ENCODE measurements at places on chromosomes 1 and 21.

GRCh38 chr1:167784876-167785550 lies 63.2 kb downstream of the MPZL1 start:
- no peak for DNase-seq

GRCh38 chr1:162062542-162063015 lies 6.9 kb upstream of the NOS1AP start:
- no peak for DNase-seq

- DNase-seq: no peak
These were observed 50.9 kb upstream of the PTGS2 start for GRCh38 chr1:186730951-186731729.

DNA sequence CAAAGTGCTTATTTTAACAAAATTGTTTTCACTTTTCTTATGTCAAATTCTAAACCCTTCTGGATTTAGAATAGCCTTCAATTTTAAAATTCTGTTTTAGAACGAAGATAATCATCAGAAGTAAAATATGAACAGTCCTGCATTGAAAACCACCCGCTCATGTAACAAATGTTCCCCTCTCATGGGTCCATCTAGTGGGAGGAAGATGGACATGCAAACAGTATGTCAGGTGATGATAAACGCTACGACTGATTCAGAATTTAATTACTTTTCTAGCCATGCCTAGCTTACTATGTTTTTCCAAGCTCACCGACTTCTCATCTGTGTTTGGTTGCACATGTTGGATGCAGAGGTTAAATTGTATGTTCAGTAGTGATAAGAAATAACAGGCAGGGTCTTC lies 23.5 kb downstream of the SOD1 start:
- DNase-seq: no peak

GRCh38 chr1:173914366-173914871 lies 2.7 kb downstream of the SERPINC1 start:
- DNase-seq: peak; percentile 42

DNA sequence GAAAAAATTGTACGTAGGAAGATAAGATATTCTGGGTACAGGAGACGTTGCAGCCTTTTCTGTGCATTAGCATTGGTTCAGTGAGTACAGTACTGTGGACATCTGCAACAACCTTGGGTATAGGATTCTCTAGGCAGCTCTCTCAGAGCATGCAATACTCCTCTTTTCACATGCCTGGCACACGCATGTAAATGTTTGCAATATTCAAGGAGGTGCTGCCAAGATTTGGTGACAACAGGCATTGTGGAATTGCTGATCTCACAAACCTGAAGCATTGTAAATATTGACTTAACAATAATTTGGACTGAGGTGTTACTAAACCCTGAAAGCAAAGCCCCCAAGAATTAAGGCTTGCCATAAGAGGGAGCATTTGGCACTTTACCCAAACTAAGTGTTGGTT lies 126.8 kb downstream of the GRIK1 start:
- DNase-seq: no peak

DNA sequence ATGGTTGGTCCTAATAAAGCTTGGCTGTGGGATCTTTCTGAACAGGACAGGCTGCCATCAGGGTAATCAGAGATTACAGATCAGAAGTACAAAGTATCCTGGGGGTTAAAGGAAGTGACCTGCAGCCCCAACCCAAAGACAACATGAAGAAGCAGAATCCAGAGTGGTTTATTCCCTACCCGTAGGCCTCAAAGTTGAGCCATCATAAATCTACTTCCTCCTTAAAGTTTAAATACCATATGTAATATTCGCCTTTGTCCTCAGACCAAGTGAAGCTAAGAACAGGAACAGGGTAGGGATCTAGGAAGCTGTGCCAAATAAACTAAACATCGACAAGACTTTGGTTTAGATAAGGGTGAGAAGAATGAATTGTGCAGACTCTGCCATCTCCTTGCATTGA lies 15.9 kb upstream of the DHX9 start:
- DNase-seq: no peak

- DNase-seq: no peak
These were observed 73.7 kb upstream of the EDEM3 start for GRCh38 chr1:184828369-184828717.

DNA sequence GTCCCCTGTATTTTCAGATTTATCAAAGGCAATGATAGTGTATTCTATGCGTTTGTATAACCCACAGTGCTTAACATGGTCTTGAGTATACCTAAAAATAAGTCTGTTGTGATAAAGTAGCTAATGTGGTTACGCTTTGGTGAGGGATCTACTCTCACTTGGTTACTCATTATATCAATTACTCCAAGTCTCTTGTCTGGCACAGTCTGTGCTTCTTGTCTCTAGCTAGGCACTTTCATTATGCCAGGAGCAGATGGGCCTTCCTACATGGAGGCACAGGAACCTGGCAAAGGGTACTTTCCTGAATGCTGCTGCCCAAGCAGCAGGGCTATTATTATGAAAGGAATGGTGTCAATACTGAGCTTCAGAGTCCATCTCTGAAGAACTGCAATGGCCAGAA lies 4.2 kb upstream of the PTPN22 start:
- no peak for DNase-seq

DNA sequence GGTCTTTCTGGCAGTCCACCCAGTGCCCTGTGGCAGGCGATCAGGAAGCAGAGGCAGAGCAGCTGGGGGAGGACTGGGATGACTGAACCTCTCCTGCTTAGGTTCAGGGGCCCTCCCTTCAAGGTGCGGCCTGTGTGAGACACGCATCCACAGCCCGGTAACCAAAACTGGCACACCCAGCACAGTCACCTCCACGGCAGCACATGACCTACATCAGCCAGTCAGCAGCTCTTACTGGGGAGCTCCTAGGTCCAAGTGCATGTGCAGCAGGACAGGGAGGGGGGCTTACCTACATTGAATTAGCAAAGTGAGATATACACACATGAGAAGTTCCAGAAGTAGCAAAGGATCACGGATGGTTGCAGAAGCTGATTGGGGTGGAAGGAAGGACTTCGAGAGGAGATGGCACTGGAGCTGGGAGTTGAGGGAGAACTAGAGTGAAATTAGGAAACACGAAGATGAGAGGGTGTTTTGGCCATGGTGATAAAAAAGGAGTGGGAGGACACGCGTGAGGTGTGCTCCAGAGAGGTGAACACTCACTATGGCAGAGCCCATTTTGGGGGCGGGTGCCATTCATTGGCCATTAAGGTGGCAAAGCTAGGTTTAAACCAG lies 51.4 kb upstream of the IRF2BP2 start:
- no peak for DNase-seq

GRCh38 chr1:232837087-232837486 lies 31.9 kb downstream of the MAP10 start:
- no peak for DNase-seq

DNA sequence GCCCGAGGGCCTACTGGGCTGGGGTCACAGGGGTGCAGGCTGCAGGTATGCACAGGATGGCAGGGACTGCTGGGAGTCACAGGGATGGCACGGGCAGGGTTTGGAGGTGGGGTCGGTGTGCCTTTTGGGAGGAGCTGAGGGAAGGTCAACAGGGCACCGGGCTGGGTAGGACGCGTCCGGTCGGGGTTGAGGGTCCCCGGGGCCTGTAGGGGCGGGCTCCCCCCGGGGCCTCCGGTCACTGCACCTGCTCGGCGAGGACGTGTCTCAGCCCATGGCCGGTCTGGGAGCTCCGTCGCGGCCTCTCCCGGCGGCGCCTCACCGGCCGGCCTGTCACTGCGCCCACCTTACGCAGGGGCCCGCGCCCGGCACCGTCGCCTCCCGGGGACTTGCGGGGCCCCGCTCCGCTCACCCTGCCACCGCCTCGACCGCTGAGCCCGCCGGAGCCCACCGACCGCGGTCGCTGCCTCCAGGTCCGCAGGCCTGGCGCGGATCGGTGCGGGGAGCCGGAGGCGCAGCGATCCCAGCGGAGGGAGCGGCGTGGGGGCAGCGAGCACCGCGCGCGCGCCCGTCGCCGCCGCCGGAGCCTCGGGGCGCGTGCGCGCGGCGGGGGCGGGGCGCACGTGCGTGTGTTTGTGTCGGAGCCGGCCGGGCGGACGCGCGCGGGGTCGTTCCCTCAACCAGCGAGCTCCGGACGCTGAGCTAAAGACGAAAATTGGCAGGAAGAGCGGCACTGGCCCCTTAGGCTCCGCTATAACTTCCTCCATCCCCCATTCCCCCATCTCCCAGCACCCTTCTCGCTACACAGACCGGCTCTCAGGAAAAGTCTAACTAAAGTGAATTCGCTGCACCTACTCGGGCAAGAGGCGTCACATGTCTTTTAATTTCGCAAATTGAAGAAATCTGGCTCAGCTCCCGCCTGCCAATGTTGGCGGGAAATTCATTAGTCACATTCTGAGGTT lies at the start of gene AMIGO1:
AMIGO1 (minus strand) TSS at position 552 of the 959 bp plus-strand sequence. CDS start 815 bp downstream, outside the sequence.
- DNase-seq: no peak

DNA sequence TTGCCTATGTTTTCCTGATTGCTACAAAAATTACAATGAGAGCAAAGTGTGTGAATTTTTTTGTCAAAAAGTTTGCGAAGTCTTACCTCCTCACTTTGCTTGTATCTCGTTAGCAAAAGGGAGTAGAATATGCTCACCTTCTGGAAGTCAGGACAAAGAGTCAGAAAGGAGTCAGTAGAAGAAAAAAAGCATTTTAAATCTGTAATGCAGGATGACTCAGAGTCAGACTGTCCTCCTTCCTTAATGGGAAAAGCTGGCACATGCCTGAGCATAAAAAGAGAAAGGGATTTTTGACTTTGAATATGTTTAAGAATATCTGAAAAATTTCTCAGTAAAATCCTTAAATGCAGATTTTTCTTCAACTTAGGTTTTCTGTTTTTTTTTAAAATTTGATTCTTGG lies 14.2 kb upstream of the VN1R5 start:
- DNase-seq: no peak

DNA sequence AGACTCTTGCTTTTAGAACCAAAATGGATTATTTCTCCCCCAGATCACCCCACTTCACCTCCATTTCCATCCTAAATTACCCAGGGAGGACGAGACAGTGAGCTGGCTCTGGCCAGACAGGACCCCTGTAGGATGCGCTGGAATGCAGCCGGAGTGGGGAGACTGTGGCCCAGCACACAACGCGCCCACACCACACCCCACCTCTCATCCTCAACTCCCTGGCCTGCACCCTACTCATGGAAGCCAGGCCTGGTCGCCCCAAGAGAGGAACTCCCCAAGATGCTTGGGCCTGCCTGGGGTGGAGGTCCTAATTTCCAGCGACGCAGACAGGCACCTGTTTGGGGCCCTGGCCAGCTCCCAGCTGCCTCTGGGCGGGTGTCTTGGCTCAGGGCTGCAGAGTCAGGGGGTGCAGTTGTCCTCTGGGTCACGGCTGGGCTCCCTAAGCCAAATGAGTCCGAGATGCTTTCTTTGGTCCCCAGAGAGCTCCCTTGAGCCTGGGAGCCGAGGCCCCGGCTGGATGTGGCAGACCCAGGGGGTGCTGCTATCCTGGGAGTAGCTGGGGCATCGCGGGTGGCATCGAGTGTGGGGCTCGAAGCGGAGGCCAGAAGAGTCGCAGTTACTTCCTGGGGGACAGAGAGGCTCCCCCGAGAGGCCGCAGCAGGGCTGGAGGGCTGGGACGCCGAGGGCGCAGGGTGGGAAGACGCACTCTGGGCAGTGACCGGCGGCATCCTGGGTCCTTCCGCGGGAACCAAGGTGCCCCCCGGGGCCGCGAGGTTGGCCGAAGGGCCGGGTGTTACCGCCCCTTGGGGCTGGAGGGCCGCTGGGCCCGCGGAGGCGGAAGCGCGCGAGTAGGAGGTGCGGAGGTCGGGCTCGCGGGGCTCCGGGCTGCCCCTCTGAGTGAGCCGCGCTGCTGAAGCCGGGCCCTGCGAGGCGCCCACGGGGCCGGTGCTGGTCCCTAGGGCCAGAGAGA lies 10.4 kb downstream of the CLEC20A start:
- DNase-seq: no peak

GRCh38 chr1:166182281-166182680 lies 15.5 kb upstream of the FAM78B start:
- no peak for DNase-seq

GRCh38 chr21:16330082-16330907 lies 600.5 kb downstream of the USP25 start:
- peak; percentile 54 for DNase-seq

- no peak for DNase-seq
These were observed 356.3 kb upstream of the DPYD start for GRCh38 chr1:98277118-98277517.

- no peak for DNase-seq
These were observed 5.7 kb downstream of the SLC35A3 start for GRCh38 chr1:99975529-99975928.

- no peak for DNase-seq
These were observed 21.4 kb upstream of the ALDH4A1 start for GRCh38 chr1:18923756-18924211.

- no peak for DNase-seq
These were observed 17.0 kb downstream of the MRAP start for GRCh38 chr21:32315511-32316281.

DNA sequence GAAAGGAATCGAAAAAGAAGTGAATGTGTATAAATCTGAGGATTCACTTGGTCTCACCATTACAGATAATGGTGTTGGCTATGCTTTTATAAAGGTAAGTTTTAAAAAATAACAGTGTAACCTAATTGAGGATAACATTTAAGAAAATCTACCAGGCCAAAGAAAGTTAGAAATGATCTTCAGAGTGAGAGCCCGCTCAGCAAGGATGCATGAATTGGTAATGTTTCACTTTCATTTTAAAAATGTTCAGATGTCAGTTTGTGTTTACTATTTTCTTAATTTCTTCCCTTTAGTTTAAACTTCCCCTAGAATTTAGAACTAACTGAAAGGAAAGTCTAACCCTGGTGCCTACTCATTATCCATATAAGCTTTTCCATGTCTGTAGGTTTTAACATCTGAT lies 35.0 kb downstream of the GIPC2 start:
- DNase-seq: no peak

DNA sequence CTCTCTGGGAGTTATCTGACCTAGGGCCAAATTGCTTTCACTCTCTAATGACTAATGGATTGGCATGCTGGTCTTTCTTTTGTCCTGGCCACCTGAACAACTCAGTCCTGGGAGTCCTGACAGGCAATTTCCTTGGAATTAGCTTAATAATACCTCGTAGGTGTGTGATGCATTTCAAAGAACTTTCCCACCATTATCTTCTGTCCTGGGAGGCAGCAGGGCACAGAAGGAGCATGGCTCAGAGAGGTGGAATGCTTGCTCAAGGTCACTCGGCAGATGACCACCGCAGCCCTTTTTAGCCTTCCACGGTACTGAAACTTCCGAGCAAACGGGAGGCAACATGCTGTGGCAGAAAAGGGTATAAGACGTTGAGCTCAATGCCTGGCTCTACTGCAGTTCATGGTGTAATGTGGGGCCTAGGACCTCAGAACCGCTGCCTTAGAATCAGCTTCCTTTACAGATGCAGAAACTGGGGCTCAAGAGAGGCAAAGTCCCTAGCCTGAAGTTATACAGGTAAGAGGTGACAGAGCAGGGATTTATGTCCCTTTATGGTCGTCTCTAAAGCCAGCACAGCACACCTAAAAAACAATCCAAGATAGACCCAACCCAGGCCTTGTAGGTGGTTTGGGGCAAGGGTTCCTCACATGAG lies 3.2 kb downstream of the ID3 start:
- no peak for DNase-seq

- DNase-seq: no peak
These were observed 138.6 kb upstream of the POGK start for GRCh38 chr1:166700696-166701095.

DNA sequence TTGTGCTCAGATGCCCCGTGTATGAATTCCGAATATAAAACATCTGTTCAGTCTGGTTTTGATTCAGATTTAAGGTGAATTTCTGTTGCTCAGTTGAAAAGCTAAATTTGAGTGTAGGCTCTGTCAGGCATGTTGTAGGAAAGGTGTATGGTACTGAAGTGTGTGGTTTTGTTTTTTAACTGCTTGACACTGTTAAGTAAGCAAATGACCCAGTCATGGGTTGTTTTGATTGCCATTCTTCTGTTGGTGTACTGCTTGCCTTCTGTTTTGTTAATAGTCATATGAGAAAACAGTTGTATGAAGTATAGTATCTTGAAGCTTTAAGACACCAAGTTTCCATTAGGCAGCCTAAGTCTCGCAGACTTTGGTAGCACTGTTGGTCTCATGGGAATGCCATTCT lies 10.0 kb downstream of the MRPS6 start:
- DNase-seq: no peak
